ENCODE measurements at places on chromosomes 7 and 10. TPM values are rescaled to one million over a fixed set of nuclear protein-coding genes. Genes with fewer than 3 reads are reported as not detected.
A peak's percentile ranks its signal among the peaks of the same experiment; 100 is the strongest.

DNA sequence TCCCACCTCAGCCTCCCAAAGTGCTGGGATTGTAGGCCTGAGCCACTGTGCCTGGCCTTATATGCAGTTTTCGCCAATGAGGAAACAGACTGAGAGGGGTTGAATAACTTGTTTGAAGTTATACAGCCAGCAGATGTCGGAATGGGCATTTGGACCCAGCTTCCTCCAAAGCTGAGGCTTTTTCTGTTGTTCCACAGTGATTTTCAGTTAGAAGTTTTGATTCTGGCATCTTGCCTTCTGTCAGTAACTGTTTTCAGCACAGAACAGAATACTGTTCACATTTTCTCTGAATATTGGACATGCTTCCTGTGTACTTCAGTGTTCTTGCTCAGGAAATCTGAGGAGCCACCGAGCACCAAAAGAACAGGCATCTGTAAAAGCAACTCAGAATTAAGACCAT, 287.2 kb downstream of the CAMK1D start:
- no peak for DNase-seq

GRCh38 chr10:117563780-117564179, 21.2 kb downstream of the EMX2 start:
- DNase-seq, result no peak

DNA sequence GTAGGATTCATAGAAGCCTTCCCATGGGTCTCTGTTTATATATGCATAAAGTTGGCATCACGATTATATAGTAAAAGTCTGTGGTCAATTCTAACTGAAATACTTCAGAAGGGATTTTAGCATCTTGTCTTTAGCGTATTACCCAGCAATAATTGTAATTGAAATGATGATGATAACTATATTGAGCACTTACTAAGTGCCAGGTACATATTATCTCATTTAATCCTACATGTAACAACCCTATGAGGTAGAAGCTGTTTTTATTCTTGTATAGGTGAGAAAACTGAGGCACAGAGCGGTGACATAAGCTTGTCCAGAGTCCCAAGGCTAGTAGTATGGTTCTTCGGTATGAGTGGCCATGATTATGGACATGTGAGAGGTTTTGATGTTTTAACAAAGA, 33.8 kb downstream of the PANK1 start:
- DNase-seq, result no peak

DNA sequence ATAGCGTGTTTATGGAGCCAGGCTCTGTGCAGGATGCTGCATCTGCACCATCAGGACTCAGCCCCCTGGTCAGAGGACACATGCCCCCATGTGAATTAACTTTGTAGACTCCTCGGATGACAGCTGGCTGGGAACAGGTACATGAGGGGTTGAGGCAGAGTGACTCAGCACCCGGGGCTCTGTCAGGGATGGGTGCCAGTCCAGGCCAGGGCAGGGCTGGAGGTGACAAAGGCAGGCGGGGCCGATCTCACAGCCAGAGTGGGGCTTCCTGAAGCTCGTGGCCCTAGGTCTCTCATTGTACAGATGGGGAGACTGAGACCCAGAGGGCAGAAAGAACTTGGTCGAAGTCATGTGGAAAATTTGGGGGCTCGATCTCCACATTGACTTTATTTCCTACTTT, 35.3 kb upstream of the PCBD1 start:
- no peak for DNase-seq

DNA sequence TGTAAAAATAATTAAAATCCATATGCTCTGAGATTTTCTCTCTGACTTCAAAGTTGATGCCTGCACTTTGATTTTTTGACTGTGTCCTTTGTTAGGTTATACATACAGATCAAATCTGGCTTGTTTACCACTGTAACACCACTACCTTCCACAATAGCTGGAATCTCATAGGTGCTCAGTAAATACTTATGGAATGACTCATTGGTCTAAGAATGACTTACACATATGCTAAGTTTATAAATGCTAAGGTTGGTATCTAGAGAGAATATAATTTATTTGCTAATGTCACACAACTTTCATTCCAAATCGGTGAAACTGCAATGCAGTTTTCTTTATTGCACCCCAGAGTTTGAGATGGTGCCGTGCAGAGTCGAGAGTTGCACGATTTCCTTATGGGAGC, 578.5 kb downstream of the SH2D4B start:
- peak; percentile 31 for DNase-seq

DNA sequence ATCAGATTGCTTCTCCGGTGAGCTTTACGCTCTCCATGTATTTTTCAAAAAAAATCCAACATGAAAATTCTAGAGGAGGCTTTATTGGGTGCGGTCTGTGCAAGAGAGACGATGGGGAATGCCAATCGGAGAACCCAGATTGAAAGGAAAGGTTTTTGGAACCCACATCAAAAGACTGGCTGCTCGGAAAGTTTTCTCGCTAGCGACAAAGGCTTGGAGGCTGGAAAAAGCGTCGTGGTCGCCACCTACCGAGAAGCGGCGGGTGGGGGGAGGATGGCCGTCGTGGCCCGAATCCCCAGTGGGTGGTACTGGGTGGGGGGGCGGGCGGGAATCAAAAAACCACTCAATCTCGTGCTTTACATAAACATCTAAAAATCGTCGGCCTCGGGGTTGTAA, 1.1 kb upstream of the GTF2I start:
- DNase-seq, result peak; percentile 48

- DNase-seq, result no peak
These were observed 8.1 kb downstream of the ADCK2 start for GRCh38 chr7:140680886-140681285.

- DNase-seq, result no peak
These were observed 41.7 kb downstream of the VCL start for GRCh38 chr10:74039561-74040145.

- no peak for DNase-seq
These were observed 14.9 kb upstream of the LGI1 start for GRCh38 chr10:93742633-93743349.

GRCh38 chr10:73886085-73886529, 11.8 kb upstream of the CAMK2G start:
- peak; percentile 74 for DNase-seq

DNA sequence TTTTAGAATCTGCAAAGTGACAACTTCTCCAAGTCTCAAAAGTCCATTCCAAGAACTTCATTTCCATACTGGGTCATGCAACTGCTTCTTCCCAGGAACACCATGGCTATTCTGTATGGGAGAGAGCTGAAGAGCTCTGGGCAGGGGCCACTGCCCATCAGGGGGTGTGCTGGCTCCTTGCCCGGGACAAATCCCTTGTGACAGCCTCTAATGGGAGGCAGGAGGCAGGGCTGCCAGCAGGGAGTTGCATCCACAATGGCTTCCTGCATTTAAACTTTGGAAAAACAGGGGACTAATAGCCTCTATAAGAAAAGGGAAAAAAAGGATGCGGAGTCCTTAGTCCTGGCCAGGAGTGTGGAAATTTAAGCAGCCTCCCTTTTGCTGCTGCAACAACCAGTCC, 18.4 kb upstream of the FRMD4A start:
- no peak for DNase-seq

GRCh38 chr10:107814865-107815487, 650.5 kb upstream of the SORCS1 start:
- DNase-seq, result peak; percentile 70

DNA sequence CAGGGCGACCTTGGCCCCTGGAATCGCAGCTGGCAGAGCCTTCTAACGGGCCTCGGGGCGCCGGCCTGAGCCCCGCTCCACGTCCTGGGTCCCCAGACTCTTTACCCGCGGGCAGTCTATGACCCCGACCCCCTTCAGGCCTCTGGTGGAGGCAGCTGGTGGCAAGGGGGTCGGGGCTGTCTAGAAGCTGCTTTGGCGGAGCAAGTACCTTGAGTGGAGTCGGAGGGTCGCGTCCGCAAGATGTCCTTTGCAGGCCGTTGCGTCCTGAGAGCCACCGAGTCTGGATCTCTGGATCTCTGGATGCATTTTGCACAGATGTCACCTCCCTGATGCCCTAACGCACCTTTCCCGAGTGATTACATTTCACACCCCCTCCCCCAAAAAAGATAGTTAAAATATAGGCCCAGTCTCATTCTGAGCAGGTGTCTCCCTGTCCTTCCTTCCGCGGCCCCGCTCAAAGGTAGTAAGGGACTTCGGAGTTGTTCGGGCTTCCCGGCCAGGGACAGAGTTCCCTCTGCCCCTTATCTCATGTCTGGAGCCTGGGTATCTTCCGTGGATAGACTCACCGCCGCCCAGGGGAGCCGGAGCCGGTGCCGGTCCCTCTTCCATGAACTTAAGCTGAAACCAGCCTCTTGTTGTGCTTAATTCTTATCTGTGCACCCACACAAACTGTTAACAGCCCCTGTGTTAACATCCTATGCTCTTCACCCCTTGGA, 457 bp downstream of the ACADSB start:
- no peak for DNase-seq

GRCh38 chr7:157943561-157943960, 606.8 kb downstream of the DNAJB6 start:
- no peak for DNase-seq

DNA sequence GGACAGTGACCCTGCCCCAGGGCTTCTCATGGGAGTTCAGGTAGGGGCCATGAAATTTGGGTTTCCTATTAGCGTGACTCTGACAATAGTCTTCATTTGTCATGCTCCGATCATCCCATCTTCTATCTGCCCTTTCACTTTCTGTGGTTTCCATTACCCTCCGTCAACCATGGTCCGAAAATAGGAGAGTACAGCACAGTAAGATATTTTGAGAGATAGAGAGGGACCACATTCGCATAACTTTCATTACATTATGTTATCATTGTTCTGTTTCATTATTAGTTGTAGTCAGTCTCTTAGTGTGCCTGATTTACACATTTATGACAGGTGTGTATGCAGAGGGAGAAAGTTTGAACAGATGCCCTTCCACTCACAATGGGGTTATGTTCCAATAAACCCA, 649.2 kb downstream of the SDK1 start:
- no peak for DNase-seq

- DNase-seq, result no peak
These were observed 20.7 kb downstream of the MDFIC start for GRCh38 chr7:114942446-114943175.

DNA sequence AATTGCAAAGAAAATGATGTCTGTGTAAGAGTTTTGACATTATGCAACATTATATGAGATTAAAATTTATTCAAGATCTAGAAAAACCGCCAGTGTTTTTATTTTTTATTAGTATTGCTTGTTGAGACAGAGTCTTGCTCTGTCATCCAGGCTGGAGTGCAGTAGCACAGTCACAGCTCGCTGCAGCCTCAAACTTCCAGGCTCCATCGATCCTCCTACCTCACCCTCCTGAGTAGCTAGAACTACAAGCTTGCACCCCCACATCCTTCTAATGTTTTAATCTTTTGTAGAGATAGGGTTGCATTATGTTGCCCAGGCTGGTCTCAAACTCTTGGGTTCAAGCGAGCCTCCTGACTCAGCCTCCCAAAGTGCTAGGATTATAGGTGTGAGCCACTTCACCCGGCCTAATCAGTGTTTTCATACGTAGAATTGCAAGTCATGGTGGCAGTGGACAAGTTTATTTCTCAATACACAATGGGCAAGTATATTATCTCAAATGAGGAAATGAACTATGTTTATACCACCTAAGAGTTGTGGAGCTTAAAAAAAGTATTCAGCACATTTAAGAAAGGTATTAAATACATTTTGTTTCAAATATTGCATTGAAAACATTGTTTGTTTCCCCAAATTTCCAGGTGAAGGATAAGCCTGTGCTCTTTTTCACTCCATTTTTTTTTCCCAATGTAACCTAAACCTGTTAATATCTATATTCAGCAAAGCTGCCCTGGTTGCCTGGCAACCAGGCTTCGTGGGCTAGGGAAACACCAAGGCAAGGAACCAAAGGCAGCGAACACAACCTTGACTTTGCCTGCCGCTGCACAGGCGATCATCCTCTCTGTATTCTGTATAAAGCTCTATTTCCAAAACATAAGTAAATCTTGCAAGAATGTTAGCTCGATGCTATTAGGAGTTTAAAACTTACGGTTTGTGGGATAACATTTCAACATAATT, 163.9 kb downstream of the CACNB2 start:
- no peak for DNase-seq

DNA sequence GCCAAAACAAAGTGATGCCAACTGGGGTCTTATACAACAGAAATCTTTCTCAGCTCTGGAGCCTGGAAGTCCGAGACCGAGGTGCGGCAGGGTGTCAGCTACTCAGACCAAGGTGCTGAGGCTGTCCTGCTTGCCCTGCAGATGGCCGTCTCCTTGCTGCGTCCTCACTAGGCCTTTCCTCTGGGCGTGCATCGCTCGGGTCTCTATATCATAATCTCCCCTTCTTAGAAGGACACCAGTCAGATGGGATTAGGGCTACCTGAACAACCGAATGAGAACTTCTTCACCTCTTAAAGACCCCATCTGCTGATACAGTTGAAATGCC, 244.7 kb downstream of the EBF3 start:
- DNase-seq, result no peak

GRCh38 chr10:25232204-25232603, 57.4 kb downstream of the GPR158 start:
- no peak for DNase-seq

DNA sequence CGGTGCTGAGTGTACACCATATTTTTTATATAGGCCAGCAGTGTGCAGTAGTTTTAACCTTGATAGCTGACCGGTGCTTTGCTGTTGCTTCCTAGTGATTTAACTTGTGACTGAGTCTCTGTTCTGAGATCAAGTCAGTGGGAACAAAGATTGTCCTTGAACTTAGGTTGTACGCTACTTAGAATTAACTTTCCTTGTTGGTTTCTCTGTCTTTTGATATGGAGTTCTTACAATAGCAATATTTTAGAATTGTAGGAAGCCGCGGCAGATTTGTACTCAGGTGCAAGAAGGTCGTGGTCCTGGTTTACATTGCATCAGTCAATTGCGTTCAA, 1.3 kb downstream of the DDX21 start:
- DNase-seq, result no peak

GRCh38 chr10:78931321-78932053, 137.3 kb upstream of the ZMIZ1 start:
- peak; percentile 35 for DNase-seq

DNA sequence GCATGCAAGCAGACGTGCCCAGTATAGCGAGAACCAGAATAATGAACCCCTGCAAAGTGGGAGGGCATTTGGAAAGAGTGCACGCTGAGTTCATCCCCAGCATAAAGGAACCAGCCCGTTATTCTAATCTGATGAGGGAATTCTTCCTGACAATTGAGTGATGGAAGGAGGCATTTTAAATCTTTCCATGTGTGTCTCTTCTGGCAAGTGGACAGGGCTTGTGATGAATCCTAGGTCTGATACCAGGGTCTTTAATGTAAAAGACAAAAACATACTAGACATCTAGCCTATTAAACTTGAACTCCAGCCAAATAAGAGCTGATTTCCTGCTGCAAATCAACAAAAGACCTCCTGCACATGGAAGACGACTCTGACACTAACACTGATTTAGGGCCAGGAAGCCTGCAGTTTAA, 301.2 kb downstream of the DPP6 start:
- DNase-seq, result no peak

PGAM2 gene
- not detected for total RNA-seq

OR2A42 gene
- total RNA-seq, result not detected

CSTF2T gene
- total RNA-seq, result 21.5 TPM

VAX1 gene
- not detected for total RNA-seq

PITX3 gene
- not detected for total RNA-seq

CYP2C19 gene
- not detected for total RNA-seq

SH2D4B gene
- total RNA-seq, result not detected

UNCX gene
- total RNA-seq, result not detected

PARD3 gene
- total RNA-seq, result 18.3 TPM

ZNF727 gene
- total RNA-seq, result 1.2 TPM
